ENCODE measurements at places on chromosomes 3 and 15.

GRCh38 chr3:123419850-123420297, 29.0 kb downstream of the ADCY5 start:
- no peak for DNase-seq

- no peak for DNase-seq
Measured at GRCh38 chr15:42775416-42775815, 38.5 kb upstream of the CDAN1 start.

GRCh38 chr3:156582532-156583183, 27.7 kb upstream of the SSR3 start:
- DNase-seq = no peak

DNA sequence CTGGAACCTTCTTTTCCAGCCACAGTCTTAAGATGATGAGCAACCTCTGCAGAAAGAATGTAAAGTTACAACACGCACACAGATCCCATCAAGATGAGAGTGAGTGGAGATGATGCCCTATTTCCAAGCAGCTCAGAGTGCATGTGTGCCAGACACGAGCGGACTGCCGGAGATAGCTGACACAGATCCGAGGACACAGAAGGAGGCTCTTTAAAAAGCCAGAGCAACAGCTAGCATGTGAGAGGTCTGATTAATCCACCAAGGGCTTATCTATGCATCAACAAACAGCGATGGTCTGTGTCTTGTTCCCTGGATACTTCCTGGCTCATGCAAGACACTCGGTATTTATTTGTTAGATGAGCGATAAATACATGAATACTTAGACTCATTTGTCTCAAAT, 128.6 kb upstream of the DLG1 start:
- DNase-seq = no peak

DNA sequence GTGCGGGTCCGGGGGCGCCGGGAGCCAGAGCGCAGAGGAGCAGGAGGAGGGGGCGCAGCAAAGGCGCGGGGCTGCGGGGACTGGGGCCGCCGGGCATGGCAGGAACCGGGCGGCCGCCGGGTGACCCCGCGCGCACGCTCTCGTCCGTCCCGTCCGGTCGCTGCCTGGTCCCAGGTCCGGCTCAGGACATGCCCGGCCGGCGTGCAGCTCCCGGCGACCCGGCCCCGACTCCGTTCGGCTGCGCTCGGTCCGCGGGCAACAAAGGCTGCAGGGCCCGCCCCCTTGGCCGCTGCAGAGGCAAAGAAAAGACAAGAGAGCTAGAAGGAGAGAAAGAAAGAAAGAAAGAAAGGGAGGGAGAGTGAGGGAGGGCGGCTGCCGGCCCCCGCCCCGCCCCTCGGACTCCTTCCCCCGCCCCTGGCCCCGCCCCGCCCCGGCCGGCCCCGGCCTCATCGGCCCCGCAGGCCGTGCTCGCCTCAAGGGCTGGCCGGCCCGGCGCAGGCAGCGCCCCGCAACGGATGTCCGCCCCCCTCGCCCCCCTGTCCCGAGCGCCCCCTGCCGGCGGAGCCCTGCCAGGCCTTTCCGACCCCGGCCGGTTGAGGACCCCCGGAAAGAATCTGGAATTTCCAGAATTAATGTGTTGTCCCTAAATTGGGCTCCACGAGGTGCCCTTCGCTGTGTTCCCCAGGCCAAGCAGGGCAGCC, at the start of gene ADAMTS7:
ADAMTS7 (minus strand) TSS at position 341 of the 701 bp plus-strand sequence; CDS start at position 97, 244 bp downstream.
- peak; percentile 42 for DNase-seq

DNA sequence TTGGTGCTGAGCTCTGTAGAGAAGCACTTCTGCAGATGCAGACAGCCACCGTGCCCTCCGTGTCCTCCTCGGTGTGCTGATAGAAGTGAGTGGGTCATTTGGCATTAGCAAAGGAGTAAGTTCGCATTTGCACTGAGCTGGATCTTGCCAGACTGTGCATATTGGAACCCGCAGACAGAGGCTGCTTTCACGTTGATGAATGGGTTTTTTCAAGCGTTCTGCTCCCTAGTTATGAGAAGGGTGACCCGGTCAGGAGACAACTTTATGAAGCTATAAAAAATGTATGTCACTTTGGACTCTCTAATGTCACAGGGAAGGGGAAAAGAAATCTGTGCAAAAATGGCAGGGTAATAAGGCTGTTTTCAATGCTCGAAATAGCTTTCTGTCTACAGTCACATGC, 739.4 kb downstream of the MCTP2 start:
- DNase-seq = no peak

DNA sequence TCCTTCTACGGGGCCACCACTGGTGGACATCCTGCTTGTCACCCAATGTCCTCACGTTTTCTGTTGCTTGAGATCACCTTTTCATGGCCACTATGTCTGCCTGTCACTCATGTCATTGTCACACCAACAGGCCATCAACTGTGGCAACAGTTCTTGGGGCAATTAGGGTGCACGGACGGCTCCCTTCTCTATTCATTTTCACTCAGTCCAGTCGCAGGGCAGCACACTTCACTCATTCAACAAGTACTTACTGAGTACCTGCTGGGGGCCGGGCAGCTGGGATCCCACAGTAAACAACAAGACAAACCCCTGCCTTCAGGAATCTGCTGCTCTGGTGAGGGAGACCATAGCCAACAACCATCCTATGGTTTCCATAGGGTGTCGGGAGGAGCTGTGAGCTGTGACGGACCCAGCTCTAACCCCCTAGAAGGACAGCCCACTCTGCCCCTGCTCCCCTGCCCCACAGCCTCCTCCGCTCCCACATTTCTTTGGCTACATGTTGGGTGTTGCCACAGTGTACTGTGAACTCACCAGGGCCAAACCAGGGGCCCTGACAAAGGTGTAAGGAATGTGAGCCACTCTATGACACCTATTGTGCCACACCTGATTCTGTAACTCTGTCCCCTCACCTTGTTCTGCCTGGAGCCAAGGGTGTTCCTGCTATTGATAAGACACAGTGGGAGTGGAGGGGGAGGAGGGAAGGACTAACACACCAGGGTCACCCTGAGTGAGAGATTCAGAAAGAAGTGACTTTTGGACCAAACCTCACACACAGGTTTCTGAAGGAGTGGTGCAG, 1.9 kb downstream of the VILL start:
- DNase-seq = no peak

- no peak for DNase-seq
Measured at GRCh38 chr15:40982855-40983254, 29.6 kb downstream of the CHAC1 start.

DNA sequence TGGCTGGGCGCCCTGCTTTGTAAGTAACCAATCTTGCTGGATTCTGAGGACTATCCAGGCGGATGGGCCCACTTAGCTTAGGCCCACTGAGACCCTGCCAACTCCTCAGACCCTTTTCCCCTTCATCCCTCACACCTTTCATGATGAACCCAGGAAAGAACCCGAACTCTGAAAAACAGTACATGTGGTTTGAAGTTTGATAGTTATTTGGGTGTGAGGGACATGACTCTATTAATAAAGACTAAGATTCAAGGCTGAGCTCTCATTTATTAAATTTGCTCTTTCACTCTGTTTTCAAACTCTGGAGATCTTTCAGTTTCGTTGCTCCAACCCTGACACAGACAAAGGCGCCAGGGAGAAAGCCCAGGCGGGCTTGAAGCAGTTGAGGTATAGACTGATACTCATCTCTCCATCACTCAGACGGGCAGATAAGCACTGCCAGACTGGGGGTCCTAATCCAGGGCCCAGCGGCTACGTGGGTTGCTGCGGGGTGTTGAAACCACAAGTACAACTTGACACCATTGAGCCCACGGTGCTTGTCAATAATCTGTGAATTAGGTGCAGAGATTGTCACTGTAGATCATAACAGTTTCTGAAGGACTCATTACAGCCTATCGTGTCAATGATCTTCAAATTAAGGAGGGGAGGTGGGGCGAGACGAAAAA, 7.2 kb upstream of the SOX2 start:
- DNase-seq = no peak

DNA sequence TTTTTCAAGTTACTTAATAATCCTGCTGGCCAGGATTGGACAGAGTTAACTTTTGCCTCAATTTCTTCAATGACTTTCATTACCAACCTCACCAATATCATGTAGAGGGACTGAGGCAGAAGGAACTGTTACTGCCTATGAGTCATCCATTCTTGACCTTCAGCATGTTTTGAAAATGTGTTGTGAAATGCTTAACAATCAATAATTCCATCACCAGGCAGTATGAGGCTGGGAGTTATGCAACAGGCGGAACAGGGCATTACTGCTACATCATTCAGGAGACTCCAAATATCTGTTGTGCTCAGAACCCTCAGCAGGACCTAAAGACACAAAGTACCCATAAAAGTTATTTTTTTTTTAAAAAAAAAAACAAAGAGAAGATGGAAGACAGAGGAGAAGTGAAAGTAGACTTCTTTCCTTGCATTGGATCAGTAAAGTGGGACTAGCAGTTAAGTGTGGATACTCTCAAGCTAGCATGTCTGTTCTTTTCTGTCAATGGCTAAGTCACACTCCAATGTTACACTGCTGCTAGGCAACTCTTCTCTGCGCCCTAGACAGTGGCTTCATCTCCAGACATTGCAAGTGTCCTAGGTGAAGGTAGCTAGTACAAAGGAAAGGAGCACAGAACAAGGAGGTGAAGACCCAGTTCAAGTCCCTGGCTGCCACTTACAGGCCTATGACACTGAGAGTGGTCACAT, 184.9 kb upstream of the LPP start:
- no peak for DNase-seq

GRCh38 chr3:42228796-42229195, 37.2 kb downstream of the CCK start:
- no peak for DNase-seq

DNA sequence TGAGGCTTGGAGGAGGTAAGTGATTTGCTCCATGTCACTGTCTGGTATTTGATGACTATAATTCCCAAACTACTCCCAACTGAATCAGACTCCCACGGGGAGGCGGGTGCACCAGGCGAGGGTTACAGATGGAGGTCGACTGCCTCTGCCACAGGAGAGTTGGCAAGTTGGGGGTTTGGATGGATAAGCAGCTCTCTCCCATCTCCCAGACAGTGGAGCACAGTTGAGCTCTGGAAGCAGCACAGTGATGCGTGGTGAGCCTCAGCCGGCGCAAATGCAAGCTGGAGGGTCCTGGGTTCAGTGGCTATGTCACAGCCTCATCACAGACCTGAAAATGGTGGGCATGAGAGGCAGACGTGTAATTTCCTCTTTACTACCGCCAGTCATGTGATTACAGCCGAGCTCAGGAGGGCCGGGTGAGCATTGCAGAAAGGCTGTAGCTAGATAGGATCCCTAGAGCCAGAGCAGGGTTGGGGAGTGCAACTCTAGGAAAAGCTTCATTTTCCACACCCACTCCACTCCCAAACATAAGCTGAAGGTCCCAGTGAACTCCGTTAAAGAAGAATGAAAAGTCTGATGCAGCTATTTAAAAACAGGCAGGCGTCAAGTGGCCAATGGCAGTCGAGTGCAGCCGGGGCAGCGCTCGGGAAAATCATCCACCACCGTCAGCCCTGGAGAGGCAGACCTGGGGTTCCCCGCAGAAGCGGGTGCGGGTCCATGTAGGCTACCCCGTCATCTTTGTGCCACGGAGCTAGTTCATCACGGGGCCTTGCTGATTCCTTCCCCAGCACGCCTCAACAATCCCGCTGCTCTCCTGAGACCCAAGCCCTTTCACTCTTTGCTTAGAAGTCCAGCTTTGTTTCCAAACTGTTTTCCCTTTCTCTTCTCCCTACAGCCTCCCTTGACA, 33.3 kb upstream of the VPS8 start:
- DNase-seq = no peak

GRCh38 chr3:71285086-71285485, 298.4 kb downstream of the FOXP1 start:
- DNase-seq = no peak

DNA sequence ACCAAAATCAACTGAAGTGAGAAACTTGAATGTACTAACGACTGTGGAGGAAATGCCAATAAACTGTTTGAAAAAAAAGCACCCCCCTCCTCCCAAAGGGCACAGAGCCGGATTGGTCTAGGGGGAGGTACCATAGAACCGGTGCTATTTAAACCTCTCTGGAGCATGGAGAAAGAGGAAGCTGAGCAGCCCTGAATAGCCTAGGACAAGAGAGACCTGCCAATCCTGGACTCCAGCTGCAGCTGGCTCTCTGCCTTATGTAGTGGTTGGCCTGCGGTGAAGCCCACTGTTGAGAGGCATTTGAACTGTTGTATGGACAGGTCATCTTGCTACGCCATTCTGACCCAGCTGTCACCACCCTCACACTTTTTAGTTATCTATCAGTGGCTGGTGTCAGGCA, 1.5 kb upstream of the SH3GL3 start:
- DNase-seq = no peak

GRCh38 chr3:126309165-126309564, 48.0 kb downstream of the KLF15 start:
- DNase-seq = no peak

- DNase-seq = no peak
Measured at GRCh38 chr3:52625041-52625440, 60.7 kb downstream of the PBRM1 start.

- no peak for DNase-seq
Measured at GRCh38 chr3:196843435-196844110, 24.1 kb upstream of the SENP5 start.

DNA sequence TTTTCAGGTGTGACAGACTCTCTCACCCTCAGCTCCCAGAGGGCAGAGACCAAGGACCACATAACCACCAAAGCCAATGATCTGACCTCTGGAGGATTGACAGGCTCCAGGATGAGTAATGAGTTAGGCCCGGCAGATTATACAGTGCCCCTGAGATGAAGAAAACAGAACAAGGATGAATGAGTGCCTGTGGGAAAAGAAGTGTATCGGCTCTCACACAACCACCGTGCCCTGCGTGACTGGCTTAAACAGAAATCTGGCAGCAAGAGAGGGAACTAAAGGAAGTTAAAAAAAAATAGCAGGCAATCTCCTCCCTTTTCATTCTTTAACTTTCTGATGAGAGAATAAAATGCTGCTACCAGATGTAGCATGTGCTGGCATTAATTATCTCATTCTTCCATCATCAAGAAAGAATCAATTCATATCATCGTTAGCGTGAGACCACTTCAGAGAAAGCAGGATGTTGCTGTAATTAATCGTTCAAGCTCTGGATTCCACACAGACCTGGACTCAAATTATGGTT, 227.5 kb upstream of the COL8A1 start:
- DNase-seq = no peak

DNA sequence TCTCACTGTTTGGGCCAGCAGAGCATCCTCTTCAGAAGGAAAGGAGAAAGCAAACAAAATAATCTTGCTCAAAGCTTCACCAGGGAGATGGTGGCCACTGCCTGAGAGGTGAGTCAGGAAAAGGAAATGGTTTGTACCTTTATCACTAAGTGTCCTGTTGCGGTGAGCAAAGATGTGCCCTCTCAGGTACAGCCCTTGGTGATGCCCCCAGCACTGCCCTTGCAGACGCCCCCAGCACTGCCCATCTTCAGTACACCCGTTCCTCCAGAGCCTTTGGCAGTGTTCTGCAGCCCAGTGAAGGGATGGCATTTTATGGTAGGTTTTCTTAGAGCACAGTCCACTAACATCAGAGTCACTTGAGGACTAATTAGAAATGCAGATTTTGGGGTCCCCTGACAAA, 92.3 kb downstream of the ZNF621 start:
- DNase-seq = no peak

- no peak for DNase-seq
Measured at GRCh38 chr3:150370122-150370602, 37.9 kb upstream of the TSC22D2 start.

DNA sequence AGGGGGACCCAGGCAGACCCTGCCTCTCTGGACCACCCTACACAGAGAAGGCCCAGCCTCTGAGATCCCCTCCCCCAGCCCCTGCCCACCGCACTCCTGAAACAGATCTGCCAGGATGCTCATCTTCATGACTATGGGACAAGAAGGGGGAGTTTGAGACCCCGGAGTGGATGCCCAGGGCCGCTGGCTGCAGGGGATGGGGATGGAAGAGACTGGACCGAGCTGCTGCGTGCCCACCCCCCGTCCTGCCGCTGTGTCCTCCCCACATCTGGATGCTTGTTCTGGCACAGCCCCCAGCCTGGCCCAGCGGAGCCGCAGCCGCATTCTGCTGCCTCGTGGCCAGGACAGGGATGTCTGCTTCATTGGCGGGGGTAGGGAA, 30.3 kb upstream of the SEMA3F start:
- DNase-seq = no peak

All from stimulated activated CD4-positive, alpha-beta T cell treated with anti-CD3 and anti-CD28 coated beads, Interleukin-2, amount 100 ng/mL, for 48 hours (primary cell).